ENCODE measurements at places on chromosomes 12 and 14.

- DNase-seq = no peak
Observed at GRCh38 chr12:51706206-51706605, 115.2 kb downstream of the SCN8A start.

- no peak for DNase-seq
Observed at GRCh38 chr12:19008102-19008501, 121.4 kb upstream of the PLEKHA5 start.

DNA sequence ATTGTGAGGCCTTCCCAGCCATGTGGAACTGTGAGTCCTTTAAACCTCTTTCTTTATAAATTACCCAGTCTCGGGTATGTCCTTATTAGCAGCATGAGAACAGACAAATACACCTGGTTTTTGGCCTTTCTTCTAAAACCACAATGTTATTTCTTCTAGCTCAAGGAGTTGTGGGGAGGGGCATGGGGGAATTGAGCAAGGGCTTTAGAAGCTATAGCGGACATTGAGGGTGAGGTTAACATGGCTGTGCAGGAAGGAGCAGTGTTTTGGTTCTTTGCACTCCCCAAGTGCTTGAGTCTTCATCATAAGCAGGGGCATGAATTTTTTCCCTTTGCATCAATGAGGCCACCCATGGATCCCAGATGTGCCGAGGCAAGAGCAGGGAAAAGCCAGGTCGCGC lies 86.8 kb downstream of the SPRING1 start:
- DNase-seq = no peak

DNA sequence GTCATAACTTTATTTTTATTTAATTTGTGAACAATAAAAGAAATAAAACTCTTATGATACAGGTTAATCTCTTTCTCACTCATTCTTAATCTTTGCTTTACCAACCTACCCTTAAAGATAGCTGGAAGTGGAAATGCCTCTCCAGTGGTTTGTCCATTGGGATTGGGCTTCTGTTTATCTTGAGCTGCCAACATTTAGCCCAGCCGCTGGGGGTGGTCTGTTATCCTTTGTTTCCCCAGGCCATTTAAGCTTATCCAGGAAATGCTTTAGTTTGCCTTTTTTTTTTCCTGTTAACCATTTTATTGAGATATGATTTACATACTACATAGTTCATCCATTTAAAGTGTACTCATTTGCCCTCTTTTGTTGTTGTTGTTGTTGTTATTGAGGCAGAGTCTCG lies 8.2 kb downstream of the TDG start:
- no peak for DNase-seq

DNA sequence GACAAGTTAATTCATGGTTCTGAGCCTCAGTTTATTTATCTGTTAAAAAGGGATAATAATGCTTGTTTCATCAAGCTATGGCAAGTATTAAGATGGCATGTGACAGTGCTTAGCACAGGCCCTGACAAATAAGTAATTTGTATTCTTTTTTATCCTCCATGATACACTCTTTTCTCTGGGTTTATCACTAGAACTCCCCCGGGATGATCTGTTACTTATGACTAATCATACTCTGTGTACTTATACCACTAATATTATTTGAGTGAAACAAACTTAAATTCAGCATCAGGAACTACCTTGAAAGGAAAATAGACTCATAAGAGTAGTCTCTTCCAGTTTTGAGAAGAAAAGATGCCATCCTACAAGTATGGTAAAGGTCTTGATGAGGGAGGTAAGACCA lies 283.8 kb downstream of the PAWR start:
- no peak for DNase-seq

GRCh38 chr14:75064205-75064567 lies 362 bp upstream of the ACYP1 start:
- no peak for DNase-seq

GRCh38 chr12:122840580-122841513 lies 5.6 kb downstream of the HIP1R start:
- DNase-seq = no peak

- DNase-seq = no peak
Observed at GRCh38 chr12:42076976-42077375, 67.7 kb downstream of the GXYLT1 start.

DNA sequence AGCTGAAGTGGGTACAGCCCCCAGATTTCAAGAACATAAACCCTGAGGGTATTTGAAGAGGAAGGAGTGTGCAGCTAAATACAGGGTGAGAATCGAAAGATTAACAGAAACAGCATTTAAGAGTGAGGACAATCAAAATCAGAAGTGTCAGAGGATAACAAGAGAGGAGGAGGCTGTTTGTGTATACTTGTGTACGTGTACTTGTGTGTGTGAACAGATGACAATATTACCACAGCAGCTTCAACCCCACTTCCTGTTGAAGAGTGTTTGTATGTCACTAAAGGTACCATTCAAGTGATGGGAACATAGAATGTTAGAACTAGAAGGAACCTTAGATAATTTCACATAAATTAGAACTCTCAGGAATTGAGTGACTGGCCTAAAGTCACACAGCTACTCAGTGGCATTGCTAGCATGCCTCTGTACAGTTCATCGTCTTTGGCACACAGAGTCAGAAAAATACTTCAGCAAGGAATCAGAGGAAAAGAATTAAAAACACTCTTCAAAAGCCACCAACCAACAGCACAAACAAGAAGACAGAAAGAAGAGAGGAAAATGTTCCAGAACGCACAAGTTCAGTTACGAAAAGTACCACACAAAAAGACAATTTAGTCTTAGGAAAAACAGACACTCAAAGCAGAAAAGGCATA lies 164.3 kb upstream of the BCL2L14 start:
- peak; percentile 37 for DNase-seq

GRCh38 chr12:114168061-114168460 lies 201.9 kb upstream of the RBM19 start:
- peak; percentile 53 for DNase-seq

Measured in AG09309 (cell line).